CD4-positive, alpha-beta T cell (primary cell): ENCODE measurements at places on chromosomes 16 and 17. TPM values are rescaled to one million over a fixed set of nuclear protein-coding genes. Genes with fewer than 3 reads are reported as not detected.

The AMFR gene
- total RNA-seq, result 79.2 TPM

DNA sequence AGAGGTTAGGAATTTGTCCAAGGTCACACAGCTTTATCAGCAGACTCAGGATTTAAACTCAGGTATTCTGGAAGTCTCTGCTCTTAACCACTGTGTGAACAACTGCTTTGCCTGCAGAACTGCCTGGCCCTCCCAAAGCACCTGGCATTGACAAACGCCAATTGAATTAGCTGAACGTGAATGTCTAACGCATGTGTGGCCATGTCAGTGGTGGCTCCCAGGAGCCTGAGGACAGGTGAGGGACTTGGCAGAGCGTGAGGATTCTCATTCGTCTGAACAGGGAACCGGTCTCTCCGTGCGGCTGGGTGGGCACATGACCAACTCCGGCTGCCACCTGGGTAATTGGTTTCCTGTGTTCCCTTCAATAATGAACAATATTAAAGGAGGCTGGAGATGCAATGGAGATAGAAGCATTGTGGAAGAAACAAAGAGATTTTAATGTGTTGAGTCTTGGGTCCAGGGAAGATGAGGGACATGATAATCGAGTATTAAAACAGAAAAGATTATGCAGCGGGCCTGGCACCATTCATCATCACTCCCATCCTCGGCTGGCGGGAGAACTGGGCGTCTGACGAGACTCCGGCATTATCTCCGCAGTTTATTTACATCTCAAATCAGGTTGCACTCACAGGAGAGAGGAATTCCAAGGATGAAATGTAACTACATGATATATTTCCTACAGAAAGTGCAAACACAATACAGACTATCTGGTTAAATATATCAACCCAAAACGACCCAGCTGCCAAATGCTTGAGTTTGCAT, 113.5 kb downstream of the NPIPB5 start:
- DNase-seq, result no peak

GRCh38 chr17:66426397-66427033, 124.1 kb downstream of the PRKCA start:
- DNase-seq, result peak; percentile 80

GRCh38 chr17:70208825-70209555, 39.7 kb downstream of the KCNJ2 start:
- DNase-seq, result no peak

The TPSD1 gene
- not detected for total RNA-seq

The NHLRC4 gene
- total RNA-seq, result 0.55 TPM

The SUZ12 gene
- 26.8 TPM for total RNA-seq

DNA sequence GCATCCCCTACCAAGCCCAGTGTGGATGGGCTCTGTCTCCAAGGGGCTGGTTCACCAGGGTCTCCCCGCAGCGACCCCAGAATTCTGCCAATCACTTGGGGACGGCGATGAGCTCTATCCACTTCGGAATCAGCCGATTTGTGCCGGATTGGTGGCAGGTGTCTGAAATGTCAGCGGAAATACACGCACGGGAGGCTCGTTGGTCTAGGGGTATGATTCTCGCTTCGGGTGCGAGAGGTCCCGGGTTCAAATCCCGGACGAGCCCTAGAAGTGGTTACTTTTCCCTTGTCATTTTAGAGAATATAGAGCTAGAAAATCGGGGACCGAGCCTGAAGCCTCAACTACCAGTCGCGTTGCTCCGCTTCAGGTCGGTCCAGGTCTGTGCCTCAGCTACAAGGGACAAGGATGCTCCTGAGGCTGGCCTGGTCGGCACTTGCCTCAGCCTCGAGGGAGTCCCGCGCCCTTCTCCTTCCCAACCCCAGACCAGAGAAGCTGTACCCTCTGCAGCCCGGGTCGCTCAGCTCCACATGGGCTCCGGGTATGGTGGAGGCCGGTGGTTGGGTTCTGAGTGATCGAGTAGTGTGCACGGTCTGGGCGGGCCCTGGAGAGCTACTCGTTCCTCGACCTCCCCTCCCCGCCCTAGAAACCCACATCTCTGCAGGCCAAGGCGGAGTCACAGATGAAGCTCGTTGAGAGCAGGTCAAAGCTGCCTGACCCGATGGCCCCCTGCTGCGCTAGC, 16.0 kb upstream of the OR1F1 start:
- DNase-seq, result no peak

The GPR139 gene
- not detected for total RNA-seq

DNA sequence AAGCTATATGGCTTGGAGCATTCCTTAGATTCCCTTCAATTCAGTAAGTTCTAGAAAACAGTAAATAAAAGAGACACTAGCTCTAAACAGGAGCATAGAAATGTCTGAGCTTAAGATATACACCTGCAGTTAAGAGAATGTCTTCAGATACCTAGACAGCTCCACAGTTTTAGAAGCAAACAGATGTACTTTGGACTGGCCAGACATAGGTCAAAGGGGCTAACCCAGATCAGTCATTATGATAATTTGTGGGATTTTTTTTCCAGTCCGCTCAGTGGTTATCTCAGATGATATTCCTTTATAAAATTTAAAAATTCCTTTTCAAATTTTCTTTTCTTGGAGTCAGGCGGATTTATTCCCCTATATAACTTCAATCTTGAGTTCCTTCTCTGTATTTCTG, 65.8 kb upstream of the RASL10B start:
- no peak for DNase-seq

DNA sequence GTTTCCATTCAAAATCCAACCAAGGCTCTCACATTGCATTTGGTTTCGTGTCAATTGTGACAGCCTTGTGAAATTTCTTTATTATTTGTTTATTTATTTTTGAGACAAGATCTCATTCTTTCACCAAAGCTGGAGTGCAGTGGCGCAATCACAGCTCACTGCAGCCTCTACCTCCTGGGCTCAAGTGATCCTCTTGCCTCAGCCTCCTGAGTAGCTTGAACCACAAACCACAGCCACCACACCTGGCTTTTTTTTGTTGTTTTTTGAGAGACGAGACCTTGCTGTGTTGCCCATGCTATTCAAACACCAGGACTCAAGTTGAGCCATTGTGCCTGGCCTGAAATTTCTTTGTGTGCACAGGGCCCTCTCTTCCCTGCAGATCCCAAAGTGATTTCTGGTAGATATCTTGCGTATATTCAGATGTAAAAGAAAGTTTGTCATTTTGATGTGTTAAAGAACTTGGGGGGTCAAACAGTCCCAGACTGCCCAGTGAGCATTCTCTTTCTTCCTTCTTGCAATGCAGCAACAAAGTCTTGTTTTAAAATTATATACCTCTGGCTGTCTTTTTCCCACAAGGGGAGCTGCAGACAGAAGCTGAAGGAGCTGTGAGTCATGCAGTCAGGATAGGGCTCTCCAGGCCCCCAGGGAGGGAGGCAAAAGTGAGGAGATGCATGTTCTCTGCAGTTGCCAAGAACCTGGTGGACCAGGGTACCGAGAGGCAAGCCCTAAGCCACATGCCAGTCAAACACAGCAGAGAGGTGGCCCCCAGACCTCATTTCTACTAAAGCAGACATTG, 15.5 kb upstream of the USP22 start:
- DNase-seq, result no peak

- no peak for DNase-seq
Observed at GRCh38 chr17:77042476-77043231, 98.1 kb upstream of the SEC14L1 start.

The RNF43 gene
- 1.9 TPM for total RNA-seq

DNA sequence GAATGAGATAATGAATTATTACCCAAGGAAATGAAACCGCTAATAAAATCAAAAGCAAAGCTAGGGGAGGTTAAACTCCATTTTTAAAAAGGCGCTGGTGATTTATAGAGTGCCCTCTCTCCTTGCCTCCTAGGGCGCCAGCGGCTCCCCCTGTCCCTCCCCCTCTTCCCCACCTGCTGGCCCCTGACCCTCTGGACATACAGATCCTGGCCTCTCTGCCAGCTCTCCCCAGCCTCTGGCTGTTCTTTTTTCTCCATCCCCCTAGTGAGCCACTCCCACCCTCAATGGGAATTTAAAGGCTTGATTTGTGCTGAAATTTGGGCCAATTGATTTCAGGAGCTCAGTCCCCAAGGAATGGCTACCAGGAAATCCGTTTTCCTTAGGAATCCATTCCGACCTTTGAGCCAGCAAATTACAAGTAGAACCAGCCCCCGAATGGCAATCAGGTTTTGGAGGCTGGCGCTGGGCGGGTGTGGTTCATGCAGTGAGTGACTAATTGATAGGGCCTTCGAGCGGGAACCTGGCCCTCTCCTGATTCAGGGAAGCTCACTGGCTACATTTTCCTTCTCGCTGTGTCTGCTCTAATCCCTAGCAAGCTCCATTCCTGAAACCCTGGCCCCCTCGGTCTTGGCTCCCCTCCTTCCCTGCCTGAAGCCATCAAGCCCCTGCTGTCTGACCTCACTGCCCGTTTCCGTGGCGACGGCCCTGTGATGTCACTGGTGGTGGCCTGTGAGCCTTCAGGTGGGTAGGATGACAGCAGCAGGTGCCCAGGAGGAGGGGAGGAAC, 141.9 kb upstream of the SDK2 start:
- no peak for DNase-seq

The NTN3 gene
- total RNA-seq, result not detected

The HOXB3 gene
- 0.25 TPM for total RNA-seq

DNA sequence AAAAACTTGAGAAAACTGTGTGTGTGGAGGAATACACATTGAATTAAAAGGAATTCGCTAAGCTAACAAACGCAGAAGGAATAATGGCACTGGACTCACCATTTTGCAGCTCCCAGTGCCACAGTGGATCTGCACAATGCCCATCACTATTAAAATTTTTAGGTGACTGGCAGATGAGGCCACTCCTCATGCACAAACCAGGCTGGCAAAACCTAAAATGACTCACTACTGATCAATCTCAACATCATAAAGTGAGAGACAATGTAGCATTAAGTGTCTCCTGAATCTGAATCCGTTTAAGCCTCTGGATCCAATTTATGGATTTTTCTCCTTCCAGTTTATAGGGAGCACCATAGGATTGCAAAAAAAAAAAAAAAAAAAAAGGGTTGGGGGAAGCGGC, 20.6 kb downstream of the MYH10 start:
- DNase-seq, result no peak

DNA sequence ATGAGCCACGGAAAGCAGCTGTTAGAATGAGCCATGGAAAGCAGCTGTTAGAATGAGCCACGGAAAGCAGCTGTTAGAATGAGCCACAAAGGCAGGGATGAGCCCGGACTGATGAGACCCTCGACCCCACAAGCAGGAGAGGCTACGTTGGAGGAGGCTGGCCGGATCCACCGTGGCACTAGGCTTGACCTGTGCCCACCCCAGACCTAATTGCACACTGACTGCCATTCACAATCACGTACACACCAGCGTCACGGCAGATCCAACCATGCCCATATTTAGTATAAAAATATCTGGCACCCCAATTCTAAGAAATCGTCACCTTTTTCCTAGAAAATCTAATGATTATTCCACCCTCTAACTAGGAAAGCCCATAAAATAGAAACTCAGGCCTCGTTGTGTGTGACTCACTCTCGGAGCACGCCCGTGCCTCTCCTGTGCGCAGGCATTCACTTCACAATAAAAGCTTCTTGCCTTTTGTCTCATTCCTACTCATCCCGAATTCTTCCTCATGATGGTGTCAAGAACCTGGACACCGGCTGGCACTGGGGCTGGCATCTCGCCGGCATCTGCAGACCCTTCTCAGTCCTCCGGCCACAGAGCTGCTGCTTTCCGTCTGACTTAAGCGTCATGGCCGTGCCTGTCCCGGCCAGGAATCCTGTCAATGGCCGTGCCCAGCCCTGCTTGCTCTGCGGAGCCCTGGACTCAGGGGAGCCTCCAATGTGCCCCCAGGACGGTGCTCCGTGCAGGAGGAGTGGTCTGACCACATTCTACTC, 5.5 kb upstream of the SECTM1 start:
- DNase-seq, result no peak

DNA sequence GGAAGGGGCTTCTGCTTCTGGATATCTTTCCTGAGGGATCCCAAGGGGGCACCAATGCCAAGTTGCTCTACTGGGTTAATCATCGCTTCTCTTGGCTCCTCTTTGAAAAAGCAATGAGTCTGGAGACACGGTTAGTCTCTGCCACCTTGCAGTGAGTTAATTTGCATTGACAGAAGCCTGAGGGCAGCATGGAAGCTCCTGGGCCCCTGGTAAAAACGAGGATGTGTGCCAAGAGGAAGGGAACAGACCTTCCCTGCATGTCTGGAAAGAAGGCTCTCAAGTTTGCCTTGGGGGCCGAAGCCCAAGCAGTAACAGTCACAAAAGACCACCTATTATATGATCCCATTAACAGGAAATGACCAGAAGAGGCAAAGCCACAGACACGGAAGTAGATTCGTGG, 86.7 kb downstream of the IRX5 start:
- DNase-seq, result no peak

DNA sequence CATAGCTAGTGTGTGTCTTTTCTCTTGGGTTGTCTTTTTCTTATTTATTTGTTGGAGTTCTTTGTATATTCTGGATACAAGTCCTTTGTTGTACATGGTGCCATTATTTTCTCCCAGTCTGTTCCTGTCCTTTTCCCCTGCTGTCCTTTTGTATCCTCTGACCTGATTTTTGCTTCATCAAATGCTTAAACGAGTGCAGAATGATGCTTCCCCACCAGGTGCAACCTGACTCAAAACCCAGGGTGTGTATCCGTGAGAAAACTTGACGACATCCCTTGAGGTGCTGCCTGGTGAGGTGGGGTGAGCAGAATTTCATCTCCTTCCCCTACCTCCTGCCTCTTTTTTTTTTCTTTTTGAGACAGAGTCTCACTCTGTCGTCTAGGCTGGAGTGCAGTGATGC, 88.6 kb downstream of the NTN1 start:
- DNase-seq, result no peak

GRCh38 chr16:79195938-79196337, 404.6 kb downstream of the MAF start:
- no peak for DNase-seq

DNA sequence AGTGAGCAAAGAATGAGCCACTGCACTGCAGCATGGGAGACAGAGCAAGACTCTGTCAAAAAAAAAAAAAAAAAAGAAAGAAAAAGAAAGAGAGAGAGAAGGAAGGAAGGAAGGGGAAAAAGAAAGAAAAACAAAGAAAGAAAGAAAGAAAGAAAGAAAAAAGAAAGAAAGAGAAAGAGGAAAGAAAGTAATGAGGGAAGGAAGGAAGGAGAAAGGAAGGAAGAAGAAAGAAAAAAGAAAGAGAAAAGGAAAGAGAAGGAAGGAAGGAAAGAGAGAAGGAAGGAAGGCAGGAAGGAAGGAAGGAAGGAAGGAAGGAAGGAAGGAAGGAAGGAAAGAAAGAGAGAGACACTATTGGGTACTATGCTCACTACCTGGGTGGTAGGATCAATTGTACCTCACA, 122.2 kb upstream of the ERCC4 start:
- DNase-seq, result no peak

The DNAH17 gene
- not detected for total RNA-seq

The CDH15 gene
- not detected for total RNA-seq
